GOT3 (cell line): ENCODE measurements at places on chromosomes 11 and 22.

DNA sequence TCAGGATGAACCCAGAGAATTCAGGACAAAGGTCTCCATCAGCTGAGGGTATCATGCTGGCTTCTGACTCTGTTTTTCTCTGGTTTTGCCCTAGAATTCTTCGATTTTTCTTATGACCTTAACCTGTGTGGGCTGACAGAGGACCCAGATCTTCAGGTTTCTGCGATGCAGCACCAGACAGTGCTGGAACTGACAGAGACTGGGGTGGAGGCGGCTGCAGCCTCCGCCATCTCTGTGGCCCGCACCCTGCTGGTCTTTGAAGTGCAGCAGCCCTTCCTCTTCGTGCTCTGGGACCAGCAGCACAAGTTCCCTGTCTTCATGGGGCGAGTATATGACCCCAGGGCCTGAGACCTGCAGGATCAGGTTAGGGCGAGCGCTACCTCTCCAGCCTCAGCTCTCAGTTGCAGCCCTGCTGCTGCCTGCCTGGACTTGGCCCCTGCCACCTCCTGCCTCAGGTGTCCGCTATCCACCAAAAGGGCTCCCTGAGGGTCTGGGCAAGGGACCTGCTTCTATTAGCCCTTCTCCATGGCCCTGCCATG lies 16.8 kb downstream of the SERPING1 start:
- DNase-seq, result no peak

GRCh38 chr11:88280673-88281316 lies 56.7 kb downstream of the CTSC start:
- DNase-seq, result no peak

DNA sequence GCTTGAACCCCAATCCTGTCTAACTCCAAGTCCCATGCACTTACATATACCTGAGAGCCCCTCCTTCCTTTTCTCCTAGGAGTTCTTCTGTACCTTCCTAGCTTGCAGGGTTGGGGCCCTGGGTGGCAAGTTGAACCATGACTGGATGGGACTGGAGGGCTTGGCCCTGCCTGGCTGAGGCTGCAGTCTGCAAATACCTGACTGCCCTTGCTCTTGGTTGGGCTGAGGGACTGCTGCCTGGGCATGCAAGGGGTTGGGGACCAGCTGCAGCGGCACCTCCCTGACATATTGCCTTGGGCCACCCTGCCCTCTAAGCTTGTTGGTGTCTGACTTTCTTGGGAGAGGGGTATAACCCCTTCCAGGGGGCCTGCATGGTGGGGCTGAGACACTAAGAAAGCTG lies 9.8 kb upstream of the SLC39A13 start:
- DNase-seq, result no peak

DNA sequence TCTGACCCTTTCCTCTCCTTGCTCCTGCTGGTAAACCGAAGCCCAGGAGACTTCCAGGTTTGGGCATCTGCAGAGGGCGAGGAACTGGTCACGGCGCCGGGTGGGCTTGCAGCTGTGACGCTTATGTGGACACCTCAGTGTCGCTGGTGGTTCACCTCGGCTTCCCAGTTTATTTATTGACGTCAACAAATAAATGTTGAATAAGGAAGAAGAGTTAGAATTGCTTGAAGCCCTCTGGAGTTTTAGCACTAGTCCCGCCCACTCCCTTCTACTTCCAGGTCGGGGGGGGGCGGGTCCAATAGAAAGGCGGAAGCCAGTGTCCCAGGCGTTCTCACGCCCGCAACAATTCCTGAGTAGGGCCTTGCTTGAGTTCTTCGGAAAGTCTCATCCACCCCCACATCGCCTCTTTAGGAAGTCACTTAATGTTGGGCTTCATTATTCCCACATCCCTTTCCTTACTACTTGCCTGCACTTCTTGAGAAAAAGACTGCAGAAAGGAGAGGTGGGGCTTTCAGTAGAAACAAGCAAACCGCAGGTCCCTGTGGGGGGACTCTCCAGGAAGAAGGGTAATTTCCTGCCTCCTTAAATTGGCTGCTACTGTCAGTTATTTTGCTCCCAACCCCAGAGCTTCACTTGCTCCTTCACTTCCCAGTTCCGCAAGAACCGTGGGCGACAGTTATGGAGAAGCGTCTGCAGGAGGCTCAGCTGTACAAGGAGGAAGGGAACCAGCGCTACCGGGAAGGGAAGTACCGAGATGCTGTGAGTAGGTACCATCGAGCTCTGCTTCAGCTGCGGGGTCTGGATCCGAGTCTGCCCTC lies at the start of gene TTC9C:
TTC9C (plus strand) TSS at position 316 of the 818 bp plus-strand sequence; CDS start at position 679, 363 bp downstream.
- peak; percentile 48 for DNase-seq

DNA sequence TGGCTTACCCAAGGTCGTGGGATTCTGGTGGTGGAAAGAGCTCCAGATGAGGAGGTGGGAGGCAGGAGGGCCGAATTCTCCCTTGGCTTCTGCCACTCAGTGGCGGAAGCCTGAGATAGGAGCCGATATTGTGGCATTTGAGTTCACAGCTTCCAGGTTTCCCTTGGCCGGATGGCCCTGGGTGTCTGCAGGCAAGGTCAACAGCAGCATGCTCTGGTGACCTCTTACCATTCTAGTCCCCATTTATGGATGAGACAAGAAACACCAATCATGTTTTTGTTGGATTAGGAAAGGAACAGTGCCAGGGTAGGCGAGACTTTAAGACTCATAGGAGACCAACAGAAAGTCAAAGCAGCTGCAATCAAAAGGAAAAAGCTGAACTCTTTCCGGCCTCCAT lies 89.7 kb downstream of the GRAMD1B start:
- no peak for DNase-seq

DNA sequence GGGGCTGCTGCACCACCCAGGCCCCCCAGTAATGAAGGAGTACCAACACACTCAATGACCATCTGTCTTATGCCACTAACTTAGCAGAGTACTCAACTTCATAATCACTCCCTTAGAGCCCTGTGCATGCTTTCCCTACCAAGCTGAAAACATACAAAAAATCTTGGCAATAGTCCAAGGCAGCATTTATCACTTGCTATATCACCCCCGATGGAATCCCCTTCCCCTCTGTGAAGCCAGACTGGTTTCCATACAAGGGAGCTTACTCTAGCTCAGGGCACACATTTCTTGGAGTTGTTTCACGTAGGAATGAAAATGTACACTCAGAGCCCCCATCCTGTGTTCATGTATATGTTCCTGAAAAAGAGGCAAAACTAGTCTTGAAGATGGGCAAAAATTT lies 301.3 kb upstream of the TENM4 start:
- no peak for DNase-seq

DNA sequence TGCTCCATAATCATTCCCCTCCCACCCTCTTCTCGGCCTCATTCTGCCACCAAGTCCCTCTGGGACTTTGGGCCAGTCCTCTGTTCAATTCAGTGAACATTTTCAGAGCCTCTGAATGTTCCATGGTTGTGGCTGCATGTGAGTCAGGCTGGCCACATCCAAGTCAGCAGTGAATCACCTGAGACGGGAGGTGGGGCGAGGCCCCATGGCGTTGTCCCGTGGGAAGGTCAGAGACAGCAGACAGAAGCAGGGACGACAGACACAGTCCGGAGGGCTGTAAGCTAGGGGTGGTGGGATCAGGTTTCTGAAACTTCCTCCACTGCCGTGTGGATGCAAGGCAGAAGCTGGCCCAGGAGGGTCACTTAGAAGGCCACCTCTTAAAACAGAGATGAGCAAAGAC lies 324.8 kb downstream of the MN1 start:
- DNase-seq, result no peak

- DNase-seq, result no peak
These were observed 5.1 kb upstream of the BAIAP2L2 start for GRCh38 chr22:38115423-38116205.

DNA sequence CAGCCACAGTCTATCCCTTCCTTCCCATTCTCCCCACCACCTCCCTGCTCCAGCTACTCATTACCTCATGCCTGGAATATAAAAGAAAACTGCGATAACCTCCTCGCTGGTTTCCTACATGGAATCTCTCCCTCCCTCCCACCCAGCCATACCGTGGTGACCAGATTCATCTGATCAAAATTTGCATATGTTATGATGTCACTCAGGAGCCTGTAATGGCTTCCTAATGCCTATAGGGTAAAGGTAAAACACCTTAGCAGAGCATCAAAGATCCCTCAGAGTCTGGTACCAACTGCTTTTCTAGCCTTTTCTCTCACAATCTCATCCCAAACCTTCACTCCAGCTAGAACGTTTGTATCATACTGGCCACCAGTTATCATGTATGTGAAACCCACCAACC lies 19.6 kb downstream of the RTN4RL2 start:
- no peak for DNase-seq

GRCh38 chr11:120568572-120569307 lies 57.2 kb downstream of the GRIK4 start:
- DNase-seq, result no peak

- no peak for DNase-seq
These were observed 796 bp downstream of the MYOD1 start for GRCh38 chr11:17719938-17720795.

GRCh38 chr11:129932381-129933067 lies 37.1 kb upstream of the NFRKB start:
- no peak for DNase-seq

DNA sequence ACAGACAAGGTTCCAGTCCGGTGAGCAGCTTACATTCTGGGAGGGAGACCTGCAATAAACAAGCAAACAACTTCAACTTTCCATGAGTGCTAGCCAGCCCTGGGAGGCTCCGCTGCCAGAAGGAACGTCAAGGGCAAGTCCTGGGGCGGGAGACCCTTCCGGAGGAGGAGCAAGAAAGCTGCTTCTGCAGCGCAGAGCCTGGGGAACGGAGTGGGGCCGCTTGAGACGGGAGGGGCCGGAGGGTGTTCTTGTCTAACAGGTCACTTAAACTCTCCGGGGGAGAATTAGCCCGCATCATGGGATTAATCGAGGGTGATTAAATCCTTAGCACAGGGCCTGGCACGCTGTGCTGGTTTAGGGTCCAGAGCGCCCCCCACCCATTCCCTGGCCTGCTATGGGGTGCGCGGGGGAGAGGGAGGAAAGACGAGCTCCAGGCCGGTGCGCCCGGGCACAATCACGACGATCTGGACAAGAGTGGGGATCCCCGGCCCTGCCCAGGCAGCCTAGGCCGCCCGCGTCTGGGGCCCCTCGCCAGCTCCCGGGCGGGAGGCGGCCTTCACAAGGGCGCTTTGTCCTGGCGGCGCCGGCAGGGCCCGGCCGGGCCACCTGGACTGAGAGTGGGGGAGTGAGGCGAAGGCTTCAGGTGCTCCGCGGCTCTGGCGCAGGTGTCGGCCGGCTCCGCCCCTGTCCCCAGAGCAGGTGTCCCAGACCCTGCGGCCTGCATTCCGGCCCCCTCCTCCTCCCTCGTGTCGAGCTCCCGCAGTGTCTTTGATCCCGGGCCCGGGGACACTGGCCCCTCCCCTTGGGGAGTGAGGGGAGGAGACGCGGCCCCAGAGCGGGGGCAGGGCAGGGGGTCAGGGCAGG lies 663 bp upstream of the LARGE2 start:
- DNase-seq, result no peak

- no peak for DNase-seq
These were observed 81.0 kb upstream of the FGF3 start for GRCh38 chr11:69899957-69900821.

GRCh38 chr11:32080361-32080980 lies 10.4 kb upstream of the RCN1 start:
- DNase-seq, result no peak

- no peak for DNase-seq
These were observed 44.9 kb downstream of the C11orf58 start for GRCh38 chr11:16783321-16783801.

DNA sequence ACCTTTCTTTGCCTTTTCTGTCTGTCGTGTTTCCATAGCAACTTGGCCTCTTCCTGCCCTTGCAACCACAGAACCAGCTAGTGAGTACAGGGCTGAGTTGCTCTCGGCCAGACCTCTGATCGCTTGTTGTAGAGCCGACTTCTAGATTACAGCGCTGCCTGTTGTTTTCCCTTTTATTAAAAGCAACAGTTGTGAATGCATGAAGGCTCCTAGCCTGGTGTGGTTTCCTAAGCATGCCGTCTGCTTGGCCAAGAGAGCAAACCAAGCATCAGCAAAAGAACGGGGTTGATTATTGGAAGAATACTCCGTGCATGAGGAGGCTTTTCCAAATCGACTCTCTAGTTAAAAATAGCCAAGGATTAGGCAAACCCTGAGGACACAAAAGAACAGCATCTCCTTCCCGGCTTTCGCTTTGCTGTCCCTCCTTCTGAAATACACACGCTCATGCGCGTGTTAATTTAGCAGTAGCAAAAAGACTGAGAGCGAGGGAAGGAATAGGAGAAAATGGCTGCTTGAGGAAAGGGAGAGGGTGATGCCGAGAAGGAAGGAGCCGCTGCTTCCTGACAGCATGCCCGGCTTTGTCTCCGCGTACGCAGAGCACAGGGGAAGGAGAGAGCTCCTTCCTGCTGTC lies 71.5 kb upstream of the TTC12 start:
- DNase-seq, result no peak

DNA sequence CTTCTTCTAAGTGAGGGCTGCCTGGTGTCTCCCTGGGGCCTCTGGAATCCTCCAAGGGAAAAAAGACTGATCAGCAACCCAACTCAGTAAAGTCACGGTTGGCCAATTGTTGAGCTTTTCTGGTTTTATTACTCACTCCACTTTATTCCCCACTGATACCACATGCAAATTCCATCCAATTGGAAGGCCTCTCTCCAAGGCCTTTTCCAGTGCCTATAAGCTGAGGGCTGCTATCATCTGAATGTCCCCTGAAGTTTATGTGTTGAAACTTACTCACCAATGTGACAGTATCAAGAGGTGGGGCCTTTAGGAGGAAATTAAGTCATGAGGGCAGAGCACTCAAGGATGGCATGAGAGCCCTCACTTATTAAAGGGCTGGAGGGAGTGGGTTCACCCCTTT lies 463.3 kb downstream of the BUD13 start:
- DNase-seq, result no peak

DNA sequence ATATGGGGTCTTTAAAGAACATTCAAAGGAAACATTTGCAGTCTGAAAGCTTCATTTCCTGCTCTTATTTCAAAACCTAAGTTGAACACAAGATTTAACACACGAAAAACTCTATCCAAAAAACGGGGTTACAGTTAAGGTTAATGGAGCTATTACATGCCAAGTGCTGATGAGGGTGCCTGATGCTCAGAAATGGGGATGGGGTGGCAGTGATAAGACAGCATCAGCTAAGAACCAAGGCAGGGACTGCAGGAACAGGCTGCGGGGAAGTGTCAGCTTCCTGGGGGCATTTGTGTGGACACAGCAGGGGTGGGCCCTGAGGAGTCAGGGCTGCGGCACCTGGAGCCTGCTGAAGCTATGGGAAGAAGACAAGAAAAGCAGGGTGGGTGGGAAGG lies 12.2 kb downstream of the DGCR2 start:
- DNase-seq, result no peak

DNA sequence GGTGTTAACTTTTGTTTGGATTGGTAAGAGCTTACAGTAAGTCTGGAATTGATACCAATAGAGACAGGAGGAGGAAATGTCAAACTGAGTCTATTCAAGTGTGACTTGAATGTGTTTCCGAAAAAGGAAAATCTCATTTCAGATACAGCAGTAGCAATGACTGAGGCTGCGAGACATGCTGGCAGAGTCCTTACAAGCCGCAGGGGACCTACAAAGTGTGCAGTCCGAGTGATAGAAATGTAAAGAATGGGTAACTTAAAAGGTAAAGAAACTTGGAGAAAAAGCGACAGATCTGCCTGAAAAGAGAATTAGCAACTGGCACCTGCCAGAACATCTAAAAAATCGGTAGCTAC lies 444 bp downstream of the CWF19L2 start:
- DNase-seq, result no peak

GRCh38 chr11:73570415-73571114 lies 27.3 kb downstream of the FAM168A start:
- no peak for DNase-seq

- DNase-seq, result no peak
These were observed at the start of gene LMO1 for GRCh38 chr11:8263769-8264410. LMO1 (minus strand) TSS chr11:8263878; CDS start chr11:8263362, 516 bp downstream.
